ENCODE measurements at places on chromosomes 7 and 10.

- DNase-seq, result no peak
These were observed 259.6 kb downstream of the RPS24 start for GRCh38 chr10:78292982-78293865.

- no peak for DNase-seq
These were observed 48.7 kb downstream of the SEMA3A start for GRCh38 chr7:84145892-84146291.

- DNase-seq, result no peak
These were observed 184.2 kb downstream of the CELF2 start for GRCh38 chr10:11201911-11202310.

DNA sequence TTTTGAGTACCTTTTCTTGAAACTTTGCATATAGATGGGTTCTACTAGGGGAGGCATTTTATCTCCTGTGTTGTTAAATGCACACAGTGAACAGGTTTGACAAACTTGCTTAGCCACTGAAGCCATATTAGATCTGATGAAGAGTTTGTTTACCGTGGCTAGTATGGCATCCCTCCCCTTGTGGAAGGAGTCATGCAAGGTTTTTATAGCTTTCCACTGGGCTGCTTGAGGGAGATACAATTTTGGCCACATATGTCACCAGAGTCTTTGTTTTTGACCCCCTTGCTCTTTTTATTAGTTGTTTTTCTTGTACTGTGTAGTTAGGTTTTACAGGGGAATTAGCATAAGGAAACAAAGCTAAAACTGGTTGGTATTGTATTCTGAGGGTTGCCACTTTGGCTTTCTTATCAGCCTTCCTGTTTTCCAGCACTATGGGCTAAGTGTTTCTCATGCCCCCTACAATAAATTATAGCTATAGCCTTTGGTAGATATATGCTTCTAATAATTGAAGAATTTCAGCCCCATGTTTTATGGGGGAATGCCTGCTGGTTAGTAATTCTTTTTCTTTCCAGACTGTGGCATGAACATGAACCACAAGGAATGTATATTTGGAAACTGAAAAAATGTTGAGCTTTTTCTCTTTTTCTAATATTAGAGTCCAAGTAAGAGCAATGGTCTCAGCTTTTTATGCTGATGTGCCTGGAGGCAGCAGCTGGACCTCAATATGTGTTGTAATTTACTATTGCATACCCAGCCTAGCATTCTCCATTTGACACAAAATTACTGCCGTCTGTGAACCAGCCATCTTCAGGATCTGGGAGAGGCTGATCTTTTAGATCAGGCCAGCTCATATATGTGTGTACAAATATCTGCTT is 18.4 kb upstream of the STEAP2 start:
- no peak for DNase-seq

DNA sequence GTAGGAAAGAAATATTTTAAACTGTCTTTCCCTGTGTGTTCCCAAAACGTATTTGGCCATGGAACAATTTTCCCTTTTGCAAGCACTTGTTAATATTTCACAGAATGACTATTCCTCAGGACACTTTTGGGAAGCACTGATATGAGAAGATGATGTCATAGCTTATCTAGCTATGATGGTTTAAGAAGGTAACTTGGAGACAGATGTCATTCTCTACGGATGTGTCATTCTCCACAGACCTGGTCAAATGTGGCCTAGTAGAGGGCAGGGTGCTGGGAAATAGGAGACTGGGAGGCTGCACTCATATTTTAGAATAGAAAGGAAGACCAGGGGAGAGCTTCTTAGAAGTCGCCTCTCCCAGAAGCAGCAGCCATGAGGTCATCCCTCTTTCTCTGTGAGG is 220.7 kb upstream of the GLI3 start:
- DNase-seq, result no peak

GRCh38 chr7:12436896-12437535 is 33.4 kb upstream of the VWDE start:
- peak; percentile 63 for DNase-seq

DNA sequence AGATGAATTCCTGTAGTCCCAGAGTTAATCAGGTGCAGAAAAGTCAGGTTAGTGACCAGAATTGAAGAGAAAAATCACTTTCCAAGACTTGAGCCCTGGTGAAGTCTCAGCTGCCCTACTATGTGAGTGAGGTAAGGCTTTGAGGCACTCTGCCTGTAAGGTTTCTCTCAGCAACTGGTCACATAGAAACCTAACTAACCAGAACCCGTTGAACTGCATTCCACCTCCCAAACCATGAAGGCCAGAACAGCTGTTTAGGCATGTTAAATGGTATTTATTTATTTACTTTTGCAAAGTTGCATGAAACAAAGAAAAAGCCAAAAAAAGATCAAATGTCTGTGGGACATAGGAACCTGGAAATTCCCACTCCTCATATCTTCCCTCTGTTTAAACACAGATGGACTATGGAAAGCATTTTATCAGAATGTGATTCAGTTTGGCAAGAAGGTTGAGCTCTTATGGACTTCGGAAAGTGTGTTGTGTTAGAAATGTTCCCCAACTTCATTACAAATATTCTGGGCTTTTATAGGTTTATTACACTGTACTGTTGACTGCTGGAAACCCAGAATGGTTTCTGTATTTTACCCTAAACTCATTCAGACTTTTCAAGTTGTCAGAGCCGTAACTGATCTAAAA is 12.8 kb upstream of the GPR85 start:
- DNase-seq, result no peak

DNA sequence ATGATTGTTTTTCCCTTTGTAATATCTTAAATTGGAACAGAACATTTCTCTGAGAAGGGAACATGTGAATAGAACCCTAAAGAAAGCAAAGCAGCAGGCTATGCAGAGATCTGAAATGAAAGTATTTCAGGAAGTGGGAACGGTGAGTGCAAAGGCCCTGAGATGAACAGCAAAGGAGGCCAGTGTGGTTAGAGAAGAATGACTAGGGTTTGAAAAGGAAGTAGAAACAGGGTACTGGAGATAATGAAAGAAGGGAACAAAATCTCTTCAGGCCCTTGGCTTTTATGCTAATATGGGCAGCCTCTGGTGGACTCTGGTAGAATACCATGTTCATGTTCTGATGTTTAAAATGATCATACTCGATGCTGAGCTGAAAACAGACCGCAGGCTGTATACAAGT is 22.2 kb downstream of the ARHGAP21 start:
- DNase-seq, result no peak

DNA sequence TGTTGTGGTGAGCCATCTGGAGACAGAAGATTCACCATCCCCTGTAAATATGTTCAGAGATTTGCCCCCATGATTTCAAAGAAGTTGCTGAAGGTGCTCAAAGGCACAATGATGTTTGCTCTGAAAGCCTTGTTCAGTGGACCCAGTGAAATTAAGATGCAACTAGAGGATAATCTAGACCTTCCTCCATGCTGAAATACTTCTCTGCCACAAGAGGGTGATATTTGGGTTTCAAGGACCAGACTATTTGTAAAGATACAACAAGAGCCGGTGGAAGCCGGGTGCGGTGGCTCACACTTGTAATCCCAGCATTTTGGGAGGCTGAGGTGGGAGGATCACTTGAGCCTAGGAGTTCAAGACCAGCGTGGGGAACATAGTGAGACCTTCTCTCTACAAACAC is 13.5 kb upstream of the MSRB2 start:
- no peak for DNase-seq

DNA sequence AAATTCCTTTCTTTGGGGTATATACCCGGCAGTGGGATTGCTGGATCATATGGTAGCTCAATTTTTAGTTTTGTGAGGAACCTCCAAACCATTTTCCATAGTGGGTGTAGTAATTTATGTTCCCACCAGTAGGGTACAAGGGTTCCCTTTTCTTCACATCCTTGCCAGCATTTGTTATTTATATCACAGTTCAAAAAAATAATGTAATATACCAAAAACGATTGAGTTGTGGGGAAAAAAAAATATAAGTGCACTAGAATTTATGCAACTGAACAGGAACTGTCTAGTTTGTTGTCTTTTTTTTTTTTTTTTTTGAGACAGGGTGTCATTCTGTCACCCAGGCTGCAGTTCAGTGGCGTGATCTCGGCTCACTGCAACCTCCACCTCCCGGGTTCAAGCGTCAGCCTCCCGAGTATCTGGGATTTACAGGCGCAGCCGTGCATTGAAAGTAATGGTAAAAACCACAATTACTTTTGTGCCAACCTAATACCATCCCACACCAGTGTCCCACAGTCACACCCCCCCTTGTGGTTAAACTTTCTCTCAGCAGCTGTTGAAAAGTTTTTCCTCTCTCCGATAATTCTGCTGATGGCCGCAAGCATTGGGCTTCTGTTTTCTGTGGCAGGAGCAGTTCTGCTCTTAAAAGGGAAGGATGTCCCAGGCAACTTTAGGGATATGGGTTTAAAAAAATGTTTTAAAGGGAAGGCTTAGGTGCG is 6.8 kb upstream of the LAT2 start:
- no peak for DNase-seq

- DNase-seq, result no peak
These were observed 5.6 kb downstream of the TPK1 start for GRCh38 chr7:144830024-144830785.

- DNase-seq, result no peak
These were observed 80.6 kb downstream of the RGS10 start for GRCh38 chr10:119461923-119462322.

- no peak for DNase-seq
These were observed 125.4 kb upstream of the SORCS3 start for GRCh38 chr10:104515678-104516199.

DNA sequence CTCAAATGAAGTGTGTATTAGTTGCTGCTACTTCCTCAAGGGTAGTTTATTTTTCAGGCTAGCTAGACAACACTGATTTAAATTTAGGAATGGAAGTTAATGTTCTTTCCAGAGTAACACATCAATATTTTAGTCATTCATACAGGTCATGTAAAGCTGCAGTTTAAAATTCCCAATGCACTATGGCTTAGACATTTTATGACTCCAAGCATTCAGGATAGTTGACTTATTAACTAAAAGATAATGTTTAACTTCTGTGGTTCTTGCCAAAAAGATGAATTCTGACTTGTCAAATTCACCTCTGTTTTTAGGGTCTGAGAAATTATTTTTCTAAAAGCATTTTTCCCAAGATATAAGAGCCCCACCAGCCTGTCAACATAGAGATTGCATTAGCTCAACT is 131.9 kb downstream of the TFPI2 start:
- DNase-seq, result no peak

DNA sequence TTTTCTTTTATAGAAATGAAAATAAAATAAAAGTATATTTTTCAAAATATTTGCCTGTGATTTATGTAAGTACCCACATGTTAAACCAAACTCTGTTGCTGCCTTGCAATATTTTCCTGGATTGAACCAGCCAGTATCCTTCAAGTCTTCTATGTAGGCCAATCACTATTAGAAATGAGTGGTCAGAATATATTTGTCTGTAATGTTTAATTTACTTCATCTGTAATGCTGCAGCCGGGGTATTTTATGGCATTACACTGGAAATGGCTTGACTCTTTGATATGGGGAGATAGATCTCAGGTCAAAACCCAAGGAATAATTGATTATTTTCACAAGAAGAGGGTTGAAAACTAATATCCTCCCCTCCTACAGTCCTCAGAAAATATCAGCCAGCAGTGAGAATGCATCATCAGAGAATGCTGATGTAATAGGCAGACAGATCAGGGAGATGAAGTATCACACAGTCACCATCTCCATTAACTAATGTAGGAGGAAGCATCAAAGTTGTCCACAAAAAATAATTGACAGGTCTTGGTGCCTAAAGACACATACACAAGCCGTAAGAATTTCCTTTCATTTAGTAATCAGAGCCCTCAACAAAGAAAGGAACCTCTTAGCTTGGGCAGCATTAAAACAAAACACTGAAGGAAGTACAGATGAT is 82.5 kb downstream of the VWDE start:
- peak; percentile 7 for DNase-seq

- DNase-seq, result no peak
These were observed 56.7 kb upstream of the TFEC start for GRCh38 chr7:116087291-116087690.

DNA sequence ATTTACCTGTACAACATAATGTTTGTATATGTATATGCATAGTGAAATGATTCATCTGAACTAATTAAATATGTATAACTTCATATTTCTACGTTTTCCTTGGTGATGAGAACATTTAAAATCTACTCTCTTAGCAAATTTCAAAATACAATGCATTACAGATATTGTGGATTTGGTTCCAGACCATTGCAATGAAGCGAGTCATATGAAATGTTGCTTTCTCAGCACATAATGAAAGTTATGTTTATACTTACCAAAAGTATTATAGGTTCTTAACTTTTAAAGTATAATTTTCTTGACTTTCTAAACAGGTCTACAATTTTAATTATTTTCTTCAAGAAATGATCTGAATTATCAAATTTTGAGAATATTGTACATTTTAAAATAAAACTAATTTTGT is 189.2 kb downstream of the CSTF2T start:
- DNase-seq, result no peak

- no peak for DNase-seq
These were observed 41.8 kb downstream of the PFKFB3 start for GRCh38 chr10:6244510-6244909.

DNA sequence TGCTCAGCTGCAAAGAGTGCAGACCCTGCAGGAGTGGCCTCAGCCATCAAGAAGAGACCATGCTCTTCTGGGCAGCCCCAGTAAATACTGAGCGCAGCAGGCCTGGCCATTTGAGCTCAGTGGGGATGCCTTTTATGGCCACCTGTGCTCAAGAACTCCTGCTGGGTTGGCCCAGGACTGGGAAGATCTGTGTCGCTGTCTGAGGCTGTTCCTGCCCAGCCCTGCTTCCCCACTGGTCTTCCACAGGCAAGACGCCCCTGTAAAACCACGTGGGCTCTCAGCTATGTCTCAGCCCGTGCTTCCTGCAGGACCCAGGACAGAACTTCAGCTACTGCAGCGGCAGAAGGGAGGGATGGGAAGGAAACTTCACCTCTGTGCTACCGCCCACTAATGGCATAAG is 10.5 kb upstream of the PPIF start:
- DNase-seq, result no peak

DNA sequence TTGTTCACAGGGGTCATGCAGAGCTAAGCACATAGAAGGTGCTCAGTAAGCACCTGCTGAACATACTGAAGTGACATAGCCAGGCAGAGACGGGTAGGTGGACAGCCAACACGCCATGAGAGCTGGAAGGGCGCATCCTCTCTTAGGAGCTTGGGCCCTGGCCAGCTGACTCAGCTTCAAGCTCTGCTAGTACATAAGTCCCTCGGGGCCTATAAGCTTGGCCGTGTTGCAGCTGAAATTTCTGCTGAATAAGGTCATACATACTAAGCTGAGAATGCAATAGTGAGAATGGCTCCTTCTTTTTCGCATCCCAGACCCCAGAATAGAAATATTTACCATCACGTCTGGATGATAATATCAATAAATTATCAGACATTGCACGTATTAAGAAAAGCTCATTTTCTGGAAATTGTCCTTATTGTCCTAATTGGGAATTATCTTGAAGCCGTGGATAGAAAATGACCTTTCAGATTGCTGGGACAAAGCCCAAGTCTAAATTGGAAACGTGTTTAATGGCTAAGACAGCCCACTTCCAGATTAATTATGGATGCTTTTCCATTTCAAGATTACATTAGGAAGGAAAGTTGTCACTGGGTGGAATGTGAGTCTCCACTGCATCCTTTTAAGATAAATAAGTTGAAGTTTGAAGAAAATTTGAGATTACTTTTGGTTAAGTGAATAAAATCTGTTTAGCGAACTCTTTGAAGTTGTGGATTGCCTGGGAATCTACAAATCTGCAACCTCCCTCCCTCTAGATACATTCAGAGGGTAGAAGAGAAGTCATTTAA is 287.1 kb upstream of the C7orf33 start:
- peak; percentile 83 for DNase-seq

- no peak for DNase-seq
These were observed 2.6 kb downstream of the ABI1 start for GRCh38 chr10:26857991-26858706.

- no peak for DNase-seq
These were observed 744 bp downstream of the PPRC1 start for GRCh38 chr10:102133373-102134195.

All from skeletal muscle cell (primary cell).